ENCODE measurements at places on chromosomes 3 and 15. TPM values are rescaled to one million over a fixed set of nuclear protein-coding genes. Genes with fewer than 3 reads are reported as not detected.

DNA sequence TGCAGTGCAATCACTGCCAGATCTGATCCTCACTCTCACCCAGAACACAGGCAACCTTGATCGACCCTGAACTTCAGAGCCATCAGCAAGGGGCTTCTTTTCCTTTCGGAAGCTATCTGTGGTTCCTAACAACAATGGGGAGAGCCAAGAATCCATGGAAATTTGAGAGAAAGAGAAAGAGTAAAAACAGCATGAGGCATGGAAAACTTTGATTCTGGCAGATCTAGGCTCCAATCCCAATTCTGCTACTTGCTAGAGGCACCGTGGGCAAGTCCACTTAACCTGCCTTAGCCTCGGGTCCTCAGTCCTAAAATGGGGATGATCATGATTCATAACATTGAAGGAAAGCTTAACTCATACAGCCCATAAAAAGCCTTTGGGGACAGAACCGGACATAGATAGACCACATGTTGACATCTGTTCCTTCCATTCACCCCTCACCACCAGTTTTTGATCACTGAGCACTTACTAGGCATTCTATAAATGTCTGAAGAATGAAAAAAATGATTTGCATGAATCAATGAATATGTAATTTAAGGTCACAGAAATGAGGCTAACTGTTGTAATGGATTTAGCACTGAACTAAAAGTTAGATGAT is 605.7 kb upstream of the CFAP20DC start:
- DNase-seq, result no peak

DNA sequence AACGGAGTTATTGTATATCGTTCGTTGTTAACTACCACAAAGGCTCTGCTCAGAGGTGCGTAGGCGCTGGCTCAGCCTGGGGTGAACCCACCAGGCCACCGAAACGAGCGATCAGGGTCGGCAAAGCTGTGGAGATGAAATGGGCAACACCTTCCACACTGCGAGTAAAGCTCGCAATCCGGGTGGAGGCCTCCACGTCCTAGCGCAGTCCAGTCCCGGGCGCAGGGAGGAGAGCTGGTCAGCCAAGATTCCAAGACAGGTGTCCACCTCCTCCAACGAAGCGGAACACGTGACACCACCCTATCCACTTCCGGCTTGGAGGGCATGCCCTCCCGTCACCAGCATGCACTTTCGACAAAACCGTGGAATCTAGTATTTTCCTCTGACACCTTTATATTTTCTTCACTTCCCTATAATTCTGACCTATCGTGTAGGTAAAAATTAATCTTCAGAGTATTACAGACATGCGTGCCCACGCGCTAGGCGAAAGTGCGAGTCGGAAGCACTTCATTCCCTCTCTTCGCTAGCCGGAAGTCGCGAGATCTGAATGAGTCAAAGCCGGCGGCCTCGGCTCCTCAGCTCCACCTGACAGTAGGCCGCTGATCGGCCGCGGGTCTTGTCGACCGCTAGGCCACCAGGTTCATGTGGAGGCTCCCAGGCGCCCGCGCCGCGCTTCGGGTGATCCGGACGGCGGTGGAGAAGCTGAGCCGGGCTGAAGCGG is at the start of gene PDE12:
Gene PDE12, plus strand, starts transcription at position 537 of the 721 bp plus-strand sequence. Its CDS starts 106 bp downstream, at position 643.
- peak; percentile 90 for DNase-seq

DNA sequence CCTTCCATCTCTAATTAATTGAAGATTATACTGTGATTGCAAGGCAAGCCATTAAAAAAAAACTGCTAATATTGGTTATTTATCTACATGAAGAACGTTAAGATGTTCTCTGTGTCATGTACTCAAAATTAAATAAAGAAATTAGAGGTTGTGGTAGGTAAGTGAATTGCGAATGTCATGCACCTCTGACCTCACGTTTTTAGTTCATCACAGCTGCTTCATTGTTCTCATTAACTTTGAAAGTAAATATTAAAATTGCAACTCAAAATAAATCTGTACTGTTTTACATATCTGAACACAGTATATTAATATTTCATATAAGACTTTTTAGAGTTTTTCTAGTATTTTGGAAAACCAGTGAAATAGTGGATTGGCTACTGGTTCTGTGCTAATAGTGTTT is 94.0 kb downstream of the KLHL25 start:
- DNase-seq, result no peak

GRCh38 chr3:35966629-35967464 is 327.5 kb downstream of the ARPP21 start:
- DNase-seq, result no peak

DNA sequence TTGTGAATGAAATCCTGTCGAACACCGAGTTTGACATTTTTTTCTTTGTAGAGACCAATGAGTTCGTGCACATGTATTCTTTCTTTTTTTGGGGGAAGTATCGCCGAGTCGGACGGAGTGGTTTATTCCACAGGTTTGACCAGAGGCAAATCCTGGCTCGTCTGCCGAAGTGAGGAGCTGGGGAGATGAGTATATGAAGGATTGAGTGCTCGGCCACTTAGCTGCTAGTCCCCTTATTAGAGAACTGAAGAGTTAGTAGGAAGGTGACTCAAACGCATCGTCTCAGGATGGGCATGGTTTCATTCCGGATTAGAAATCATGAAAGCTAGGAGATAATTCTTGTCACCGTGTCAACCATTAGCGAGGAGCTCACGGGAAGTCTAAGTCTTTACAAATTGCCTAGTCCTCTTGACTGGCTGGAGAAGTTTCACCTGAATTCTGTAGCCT is 154.7 kb upstream of the GOLIM4 start:
- no peak for DNase-seq

Gene PRR20G
- total RNA-seq, result not detected

GRCh38 chr3:132749786-132750185 is 27.6 kb upstream of the NPHP3 start:
- no peak for DNase-seq

Gene MORC1
- total RNA-seq, result not detected

Gene ZNF860
- not detected for total RNA-seq

GRCh38 chr3:194205675-194206133 is 69.8 kb downstream of the HES1 start:
- DNase-seq, result no peak

GRCh38 chr3:188434594-188434993 is 280.6 kb downstream of the LPP start:
- no peak for DNase-seq

Gene RASA2
- 99.4 TPM for total RNA-seq

Gene ZNF80
- total RNA-seq, result 2.3 TPM

Gene RAD51
- total RNA-seq, result 1.2 TPM

DNA sequence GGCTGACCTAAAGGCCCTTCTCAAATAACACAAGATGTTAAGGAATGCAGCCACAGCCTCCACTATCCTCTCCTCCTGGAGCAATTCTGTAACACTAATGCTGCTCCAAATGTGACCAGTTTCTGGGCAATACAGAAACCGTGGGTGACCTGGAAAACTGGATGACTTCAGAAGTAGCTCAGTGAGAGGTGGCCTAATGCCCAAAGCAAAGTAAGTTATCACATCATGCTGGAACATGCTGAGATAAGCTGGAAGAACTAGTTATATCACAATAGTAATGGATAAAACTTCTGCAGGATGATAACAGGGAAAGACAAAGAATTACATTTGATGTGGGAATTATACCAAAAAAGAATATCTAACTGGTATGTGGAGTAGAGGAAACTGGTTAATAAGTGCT is 72.0 kb downstream of the DHX30 start:
- DNase-seq, result no peak

DNA sequence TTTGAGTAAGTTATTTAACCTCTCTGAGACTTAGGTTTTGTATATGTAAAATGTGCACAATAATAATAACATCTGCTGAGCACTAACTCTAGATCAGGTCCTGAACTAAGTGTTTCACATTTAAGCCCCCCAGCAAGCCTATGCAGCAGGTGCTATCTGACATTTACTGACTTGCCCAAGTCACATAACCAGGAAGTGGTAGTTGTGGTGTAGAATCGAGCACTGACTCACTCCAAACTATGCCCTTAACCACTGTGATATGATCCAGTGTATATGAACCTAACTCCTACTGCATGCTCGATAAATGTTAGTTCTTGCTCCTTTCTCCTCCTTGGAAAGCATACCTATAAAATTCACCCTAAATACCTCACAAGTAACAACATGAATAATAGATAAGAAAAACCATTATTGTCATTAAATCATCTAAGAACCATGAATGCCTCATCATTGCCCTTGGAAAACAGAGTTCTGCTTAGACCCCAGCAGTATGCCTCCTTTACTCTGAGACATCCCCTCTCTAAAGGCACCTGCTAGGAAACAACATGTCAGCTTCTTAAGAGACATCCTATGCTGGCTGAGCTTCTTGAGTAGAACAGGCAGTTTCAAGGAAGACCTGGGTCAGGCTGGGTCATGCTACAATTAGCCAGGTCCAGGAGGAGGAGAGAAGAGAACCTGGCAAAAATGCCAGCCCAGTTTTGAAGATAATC is 3.0 kb upstream of the SHC4 start:
- DNase-seq, result peak; percentile 23

Gene OTOL1
- total RNA-seq, result not detected

DNA sequence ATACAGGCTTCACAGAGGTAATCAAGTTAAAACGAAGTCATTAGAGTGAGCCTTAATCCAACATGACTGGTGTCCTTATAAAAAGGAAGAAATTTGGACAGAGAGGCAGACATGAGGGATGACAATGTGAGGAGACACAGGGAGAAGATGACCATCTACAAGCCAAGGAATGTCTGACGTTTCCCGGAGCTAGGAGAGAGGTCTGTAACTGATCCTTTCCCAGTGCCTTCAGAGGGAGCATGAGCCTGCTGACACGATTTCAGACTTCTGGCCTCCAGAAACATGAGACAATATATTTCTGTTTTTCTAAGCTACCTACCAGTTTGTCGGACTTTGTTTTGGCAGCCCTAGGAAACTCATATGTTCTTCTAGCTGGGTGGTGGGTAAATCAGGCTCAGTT is 15.1 kb downstream of the TM4SF1 start:
- DNase-seq, result no peak

GRCh38 chr3:152100491-152101132 is 168.1 kb upstream of the MBNL1 start:
- DNase-seq, result peak; percentile 19

- no peak for DNase-seq
Measured at GRCh38 chr3:9600597-9600996, 47.0 kb upstream of the LHFPL4 start.

DNA sequence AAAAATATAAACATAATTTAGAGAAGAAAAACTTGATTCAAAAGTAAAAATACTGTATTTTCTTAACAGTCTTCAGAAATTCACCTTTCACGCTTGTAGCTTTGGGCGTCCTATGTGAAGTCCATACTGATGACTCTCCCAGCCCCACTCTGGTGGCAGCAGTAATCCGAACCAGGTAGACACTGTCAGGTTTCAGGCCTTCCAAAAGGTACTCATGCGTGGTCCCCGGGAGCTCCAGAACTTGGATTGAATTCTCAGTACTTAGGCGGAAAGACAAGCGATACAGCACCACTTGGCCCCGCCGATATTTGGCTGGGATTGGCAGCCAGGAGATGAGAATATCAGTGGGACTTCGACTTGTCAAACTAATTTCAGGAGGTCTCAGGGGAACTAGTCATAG is 69.7 kb downstream of the PRTG start:
- DNase-seq, result no peak

GRCh38 chr15:75694241-75695182 is 18.1 kb downstream of the CSPG4 start:
- DNase-seq, result no peak

Gene ATP13A5
- not detected for total RNA-seq

GRCh38 chr15:67611370-67612369 is 69.2 kb downstream of the MAP2K5 start:
- no peak for DNase-seq

GRCh38 chr15:89888214-89888804 is 5.5 kb downstream of the AP3S2 start:
- no peak for DNase-seq

DNA sequence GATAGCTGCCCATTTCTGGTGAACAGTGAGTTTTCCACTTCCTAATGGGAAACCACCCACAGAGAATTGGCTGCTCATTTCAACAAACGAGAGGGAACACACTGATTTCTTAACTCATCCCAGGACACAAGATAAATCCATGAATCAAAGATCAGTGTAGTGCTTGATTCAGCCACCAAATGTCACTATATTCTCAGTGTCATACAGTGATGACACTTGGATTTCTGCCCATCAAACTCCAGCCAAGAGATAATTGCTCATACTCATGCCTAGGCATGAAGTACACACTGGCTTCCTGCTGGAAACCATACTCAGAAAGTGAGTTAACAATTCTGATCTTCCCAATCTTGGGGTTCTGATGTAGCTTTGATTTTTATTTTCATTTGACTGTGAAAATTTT is 35.4 kb upstream of the GRM7 start:
- DNase-seq, result no peak
